ENCODE measurements at places on chromosomes 2 and 18. TPM values are rescaled to one million over a fixed set of nuclear protein-coding genes. Genes with fewer than 3 reads are reported as not detected.

UCN gene
- total RNA-seq, result not detected

ANKRD29 gene
- total RNA-seq, result 0.18 TPM

GALNT5 gene
- 73.6 TPM for total RNA-seq

KLF11 gene
- total RNA-seq, result 2.0 TPM

TWIST2 gene
- 14.7 TPM for total RNA-seq

GRCh38 chr2:19644763-19645162 lies 257.0 kb downstream of the TTC32 start:
- DNase-seq, result no peak

DNA sequence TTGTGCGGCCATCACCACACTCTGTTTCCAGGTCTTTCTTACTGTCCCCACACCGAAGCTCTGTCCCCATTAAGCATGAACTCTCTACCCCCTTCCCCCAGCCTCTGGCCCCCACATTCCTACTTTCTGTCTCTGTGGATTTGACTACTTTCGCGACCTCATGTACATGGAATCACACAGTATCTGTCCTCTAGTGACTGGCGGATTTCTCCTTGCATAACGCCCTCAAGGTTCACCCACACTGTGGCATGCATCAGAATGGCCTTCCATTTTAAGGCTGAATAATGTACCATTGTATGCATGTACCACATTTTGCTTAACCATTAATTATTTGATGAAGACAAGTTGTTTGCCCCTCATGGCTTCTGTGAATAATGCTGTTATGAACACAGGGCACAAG lies 467.6 kb upstream of the HS6ST1 start:
- DNase-seq, result no peak

- DNase-seq, result peak; percentile 26
These were observed 54.3 kb downstream of the R3HDM1 start for GRCh38 chr2:135585586-135585985.

- no peak for DNase-seq
These were observed 22.5 kb downstream of the TXNL1 start for GRCh38 chr18:56615738-56616520.

All from IMR-90 (cell line).